Colonic mucosa (tissue), 4 donors: ENCODE measurements at places on chromosomes 4 and X. TPM values are rescaled to one million over a fixed set of nuclear protein-coding genes. Genes with fewer than 3 reads are reported as not detected.
A peak's percentile ranks its signal among the peaks of the same experiment; 100 is the strongest.

GRCh38 chr4:48290146-48290772 is 20.6 kb upstream of the TEC start:
- H3K27me3 ChIP-seq, result no peaks in the 10 kb centered on the region
- no peaks in the 10 kb centered on the region for H3K4me1 ChIP-seq
- no peaks in the 10 kb centered on the region for H3K36me3 ChIP-seq
- H3K27ac ChIP-seq, result no peak overlapping the region
- DNase-seq, result peak; percentile 35

- no peaks in the 10 kb centered on the region for H3K27me3 ChIP-seq
- no peaks in the 10 kb centered on the region for H3K4me1 ChIP-seq
- H3K4me3 ChIP-seq, result no peak overlapping the region
Measured at GRCh38 chr4:64582492-64582891, 173.2 kb upstream of the TECRL start.

GRCh38 chrX:150775569-150776350 is 82.6 kb downstream of the MTMR1 start:
- no peaks in the 10 kb centered on the region for H3K36me3 ChIP-seq
- no peaks in the 10 kb centered on the region for H3K4me1 ChIP-seq
- no peak overlapping the region for H3K4me3 ChIP-seq
- DNase-seq, result peak; percentile 11

- DNase-seq, result no peak
- no peak overlapping the region for H3K4me3 ChIP-seq
- H3K4me1 ChIP-seq, result no peaks in the 10 kb centered on the region
- H3K36me3 ChIP-seq, result no peaks in the 10 kb centered on the region
- H3K27me3 ChIP-seq, result no peaks in the 10 kb centered on the region
Measured at GRCh38 chr4:48862661-48863060, 31.8 kb downstream of the OCIAD1 start.

The CT45A9 gene
- not detected for total RNA-seq

The PDLIM3 gene
- 5.0 TPM for total RNA-seq

The TMEM131L gene
- total RNA-seq, result 4.8 TPM
